ENCODE measurements at places on chromosomes 6 and 20.

GRCh38 chr6:29516108-29516507 lies 28.4 kb upstream of the MAS1L start:
- no peak for DNase-seq

GRCh38 chr20:11017446-11017845 lies 343.6 kb upstream of the JAG1 start:
- no peak for DNase-seq

- DNase-seq = no peak
These were observed 6.0 kb downstream of the LHFPL5 start for GRCh38 chr6:35810971-35811698.

DNA sequence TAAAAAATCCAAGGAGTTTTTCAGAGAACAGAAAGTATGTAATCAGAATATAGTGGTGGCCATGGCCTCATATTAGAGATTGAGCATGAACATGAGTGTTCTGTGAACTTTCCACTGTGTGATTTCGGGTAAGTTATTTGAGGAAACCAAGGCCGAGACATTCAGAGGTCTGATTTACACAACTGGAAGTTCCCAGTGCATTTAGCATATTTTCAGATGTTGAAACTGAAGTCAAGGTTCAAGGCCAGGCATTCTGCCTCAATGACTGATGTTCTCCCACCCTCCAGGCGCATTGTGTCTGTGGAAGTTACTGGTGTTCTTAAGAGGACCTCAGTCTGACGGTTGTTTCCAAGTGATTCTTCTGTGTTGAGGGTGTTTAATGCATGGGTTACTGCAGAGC lies 26.2 kb downstream of the RNF144B start:
- no peak for DNase-seq

DNA sequence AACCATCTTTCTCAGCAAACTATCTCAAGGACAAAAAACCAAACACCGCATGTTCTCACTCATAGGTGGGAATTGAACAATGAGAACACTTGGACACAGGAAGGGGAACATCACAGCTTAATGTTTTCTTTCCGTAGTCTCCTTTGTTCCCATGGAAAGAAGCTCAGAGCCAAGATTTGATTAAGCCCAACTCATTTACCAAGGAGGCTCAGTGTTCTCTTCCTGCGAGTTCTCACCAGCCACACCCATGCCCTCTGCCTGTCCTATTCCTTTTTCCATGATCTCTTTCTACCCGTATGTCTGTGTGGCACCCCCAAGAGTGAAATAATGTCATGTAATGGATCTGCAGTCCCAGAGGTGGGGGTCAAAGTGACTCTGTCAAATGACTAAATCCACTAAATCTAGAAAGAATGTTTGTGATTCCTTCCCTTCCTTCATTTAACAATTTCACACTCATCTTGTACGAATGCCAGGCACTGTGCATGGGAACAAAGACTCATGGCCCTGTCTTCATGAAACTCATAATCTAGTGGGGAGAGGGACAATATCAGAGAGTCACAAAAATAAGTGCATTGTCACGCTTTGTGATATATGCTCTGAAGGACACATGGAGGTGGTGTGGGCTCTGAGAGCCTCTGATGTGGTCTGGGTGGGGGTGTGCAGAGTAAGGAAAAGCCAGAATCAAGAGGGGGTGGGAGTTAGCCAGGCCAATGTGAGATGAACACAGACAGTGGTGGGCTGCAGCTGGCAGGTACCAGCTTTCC lies 292.1 kb downstream of the CDC5L start:
- no peak for DNase-seq

DNA sequence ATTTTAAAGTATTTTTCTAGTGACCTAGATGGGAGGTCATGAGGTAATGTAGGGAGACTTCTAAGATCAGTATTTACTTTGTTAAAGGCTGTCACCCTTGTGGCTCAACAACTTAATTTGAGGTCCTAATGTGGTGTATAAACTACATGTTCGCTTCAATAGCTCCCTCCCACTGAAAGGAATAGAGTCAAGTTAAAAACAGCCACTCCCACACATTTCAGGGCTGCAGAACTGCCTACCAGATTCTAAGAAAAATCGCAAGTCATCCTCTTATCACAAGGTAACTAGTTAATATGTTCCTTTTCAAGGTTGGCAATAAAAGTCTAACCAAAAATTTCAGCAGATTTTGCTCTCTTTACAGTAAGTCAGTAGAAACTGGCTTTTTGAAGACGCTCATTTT lies 15.1 kb downstream of the GSTA1 start:
- no peak for DNase-seq

DNA sequence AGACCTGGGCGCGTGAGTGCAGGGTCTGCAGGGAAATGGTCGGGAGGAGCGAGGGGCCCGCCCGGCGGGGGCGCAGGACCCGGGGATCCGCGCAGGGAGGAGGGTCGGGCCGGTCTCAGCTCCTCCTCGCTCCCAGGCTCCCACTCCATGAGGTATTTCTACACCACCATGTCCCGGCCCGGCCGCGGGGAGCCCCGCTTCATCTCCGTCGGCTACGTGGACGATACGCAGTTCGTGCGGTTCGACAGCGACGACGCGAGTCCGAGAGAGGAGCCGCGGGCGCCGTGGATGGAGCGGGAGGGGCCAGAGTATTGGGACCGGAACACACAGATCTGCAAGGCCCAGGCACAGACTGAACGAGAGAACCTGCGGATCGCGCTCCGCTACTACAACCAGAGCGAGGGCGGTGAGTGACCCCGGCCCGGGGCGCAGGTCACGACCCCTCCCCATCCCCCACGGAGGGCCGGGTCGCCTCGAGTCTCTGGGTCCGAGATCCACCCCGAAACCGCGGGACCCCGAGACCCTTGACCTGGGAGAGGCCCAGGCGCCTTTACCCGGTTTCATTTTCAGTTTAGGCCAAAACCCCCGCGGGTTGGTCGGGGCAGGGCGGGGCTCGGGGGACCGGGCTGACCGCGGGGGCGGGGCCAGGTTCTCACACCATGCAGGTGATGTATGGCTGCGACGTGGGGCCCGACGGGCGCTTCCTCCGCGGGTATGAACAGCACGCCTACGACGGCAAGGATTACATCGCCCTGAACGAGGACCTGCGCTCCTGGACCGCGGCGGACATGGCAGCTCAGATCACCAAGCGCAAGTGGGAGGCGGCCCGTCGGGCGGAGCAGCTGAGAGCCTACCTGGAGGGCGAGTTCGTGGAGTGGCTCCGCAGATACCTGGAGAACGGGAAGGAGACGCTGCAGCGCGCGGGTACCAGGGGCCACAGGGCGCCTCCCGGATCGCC lies 54.2 kb upstream of the HLA-A start:
- peak; percentile 75 for DNase-seq

DNA sequence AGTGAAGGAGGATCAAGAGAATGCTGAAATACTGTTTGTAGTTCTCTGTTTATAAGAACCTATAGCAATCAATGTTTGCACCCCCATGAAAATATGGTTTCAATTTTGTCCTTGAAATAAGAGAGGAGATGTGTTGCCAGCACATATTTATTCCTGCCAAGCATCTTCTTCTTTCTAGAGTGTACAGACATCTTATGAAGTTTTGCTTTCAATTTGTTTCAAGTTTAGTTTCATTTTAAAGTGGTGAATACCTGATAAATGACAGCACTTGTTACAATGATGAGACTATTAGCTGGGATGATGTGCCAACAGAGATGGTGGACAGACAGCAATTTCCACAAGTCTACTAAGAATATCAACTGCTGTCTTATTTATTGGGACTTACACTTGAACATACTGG lies 39.2 kb upstream of the CENPW start:
- DNase-seq = no peak

DNA sequence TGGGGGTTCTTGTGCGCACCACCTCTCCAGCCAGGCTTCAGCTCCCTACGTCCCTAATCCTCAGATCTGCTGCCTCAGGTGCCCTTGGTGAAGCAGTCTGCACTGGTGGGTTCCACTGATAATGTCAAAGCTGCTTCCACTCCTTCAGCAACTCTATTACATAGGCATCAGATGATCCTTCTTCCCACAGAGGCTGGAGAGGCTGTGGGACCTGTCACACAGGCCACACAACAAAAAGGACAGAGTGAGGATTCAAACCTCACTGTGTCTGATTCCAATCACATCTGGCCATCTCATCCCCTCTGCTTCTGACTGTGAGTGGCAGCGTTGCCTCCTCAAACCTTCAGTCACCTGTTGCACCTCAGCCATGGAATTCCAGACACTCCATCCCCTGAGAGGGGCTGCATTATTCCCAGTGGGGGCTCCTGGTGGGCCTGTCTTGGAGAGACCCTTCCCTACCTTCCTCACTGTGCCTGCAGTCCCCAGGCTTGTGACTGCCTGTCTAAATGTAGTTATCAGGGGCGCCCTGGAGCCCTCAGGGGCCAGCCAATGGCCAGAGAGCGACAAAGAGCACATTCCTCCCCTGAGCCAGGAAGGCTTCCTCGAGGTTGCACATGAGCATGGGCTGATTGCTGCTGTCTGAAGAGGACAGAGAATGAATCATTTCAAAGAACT lies 211.4 kb upstream of the ECI2 start:
- no peak for DNase-seq

GRCh38 chr20:17666481-17666880 lies 15.6 kb downstream of the RRBP1 start:
- no peak for DNase-seq

- no peak for DNase-seq
These were observed 7.9 kb upstream of the CDSN start for GRCh38 chr6:31128093-31128676.

- no peak for DNase-seq
These were observed 59.2 kb downstream of the ZDHHC14 start for GRCh38 chr6:157440171-157440570.

DNA sequence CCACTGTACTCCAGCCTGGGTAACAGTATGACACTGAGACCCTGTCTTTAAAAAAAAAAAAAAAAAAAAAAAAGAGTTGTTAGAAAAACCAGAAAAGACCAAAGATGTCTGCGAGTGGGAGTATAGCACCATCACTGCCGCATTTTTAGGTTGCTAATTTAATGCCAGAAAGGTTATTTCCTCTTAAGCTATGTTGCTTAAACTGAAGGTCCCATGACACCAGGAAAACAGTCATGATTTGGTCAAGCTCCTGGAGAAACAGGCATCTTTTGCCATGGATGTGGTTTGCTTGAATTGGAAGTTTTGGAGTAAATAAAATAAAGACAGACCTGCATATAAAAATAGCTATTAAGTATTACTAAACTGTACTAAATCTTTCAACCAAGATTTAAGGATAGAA lies 68.3 kb upstream of the TNFRSF21 start:
- no peak for DNase-seq

DNA sequence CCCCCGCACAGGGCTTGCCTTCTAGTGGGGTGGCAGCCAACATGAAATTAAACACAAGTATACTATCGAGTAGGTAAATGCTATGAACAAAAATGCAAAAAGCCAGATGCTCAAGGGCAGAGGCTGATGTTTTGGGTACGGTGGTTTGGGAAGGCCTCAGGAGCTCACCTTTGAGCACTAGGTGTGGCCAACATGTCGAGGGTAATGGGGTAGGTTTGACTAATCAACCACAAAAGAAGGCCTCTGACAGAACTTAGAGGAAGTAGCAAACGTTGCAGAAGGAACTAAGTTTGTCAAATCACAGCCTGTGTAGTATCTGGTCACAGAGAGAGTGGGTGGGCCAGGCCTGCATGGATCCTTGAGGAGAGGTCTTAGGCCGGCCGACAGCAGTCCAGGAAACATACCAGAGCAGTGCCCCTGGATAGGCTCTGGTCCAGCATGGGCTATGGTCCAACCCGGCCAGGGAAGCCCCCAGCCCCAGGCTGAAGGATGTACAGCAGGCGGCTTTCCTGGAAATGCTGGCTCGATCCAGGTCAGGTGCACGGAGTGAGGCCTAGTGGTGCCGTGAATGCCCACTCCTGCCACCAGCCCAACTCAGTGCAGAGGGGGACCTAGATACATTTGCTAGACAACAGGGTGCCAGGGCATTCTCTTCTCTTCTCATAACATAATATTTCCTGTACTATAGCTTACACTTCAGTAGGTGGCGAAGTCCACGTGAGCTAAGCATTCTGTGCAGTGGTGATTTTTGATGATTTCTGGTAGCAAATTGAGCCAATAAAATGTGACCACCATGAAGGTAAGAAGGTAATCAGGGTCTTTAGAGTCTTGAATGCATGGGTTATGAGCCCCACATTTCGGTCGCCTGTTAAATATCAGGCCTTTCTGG lies 56.3 kb upstream of the CD93 start:
- DNase-seq = peak; percentile 54

- DNase-seq = no peak
These were observed 2.6 kb upstream of the LIN28B start for GRCh38 chr6:104954190-104954797.

GRCh38 chr6:85368631-85369030 lies 81.3 kb upstream of the NT5E start:
- no peak for DNase-seq

DNA sequence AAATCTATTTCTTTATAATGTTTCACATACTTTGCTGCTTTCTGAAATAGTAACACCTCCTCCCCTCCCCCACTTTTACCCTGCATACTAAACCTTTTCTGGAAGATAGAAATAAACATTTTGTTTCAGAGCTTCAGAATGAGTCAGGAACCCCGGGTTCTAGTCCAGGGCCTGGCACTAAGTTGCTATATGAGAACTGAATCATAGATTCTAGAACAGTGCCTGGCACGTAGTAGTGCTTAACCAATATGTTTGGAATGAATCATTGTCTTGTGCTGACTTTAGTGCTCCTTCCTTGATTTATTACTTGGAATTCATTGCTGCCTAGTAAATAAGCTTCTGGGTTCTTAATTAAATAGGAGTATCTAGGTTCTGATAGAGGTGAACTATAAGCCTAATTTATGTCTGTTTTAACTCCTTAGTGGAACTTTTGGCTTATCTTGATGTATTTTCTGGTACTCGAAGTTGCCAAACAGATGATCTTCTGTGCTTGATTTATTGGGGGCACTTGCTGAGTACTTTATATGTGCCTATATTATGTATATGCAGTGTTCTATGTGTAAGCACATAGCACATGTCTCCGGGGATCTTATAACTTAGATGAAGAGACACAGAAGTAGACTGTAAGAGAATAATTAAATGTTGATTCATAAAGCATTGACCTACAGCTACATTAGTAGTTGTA lies 18.6 kb downstream of the TAB2 start:
- no peak for DNase-seq

DNA sequence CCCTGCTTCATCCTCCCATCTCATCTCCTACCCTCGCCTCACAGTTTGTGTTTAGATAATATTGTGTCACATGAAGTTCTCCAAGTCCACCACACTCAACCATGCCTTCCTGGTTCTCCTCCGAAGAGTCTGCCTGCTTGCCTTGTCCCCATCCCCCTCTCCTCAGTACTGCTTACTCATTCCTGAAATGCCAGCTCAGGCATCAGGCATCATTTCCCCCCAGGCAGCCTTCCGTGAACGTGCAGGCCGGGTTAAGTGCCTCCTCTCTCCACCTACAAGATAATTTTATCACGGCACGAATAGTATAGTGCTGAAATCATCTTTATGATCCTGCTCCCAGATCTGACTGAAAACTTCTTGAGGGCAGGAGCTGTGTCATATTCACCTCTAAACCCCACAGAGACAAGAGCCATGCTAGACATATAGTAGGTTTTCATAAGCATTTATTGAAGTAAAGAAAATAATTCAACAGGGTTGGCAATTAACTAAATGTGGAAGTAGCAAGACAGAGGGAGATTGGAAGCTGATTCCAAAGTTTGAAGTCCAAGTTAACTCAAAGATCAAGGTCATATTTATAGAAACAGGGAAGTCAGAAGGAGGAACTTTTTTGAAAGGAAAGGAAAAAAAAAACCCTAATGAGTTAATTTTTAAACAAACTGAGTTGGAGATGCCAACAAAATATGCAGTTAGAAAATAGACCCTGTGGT lies 48.7 kb upstream of the BMP2 start:
- peak; percentile 82 for DNase-seq

Measured in RWPE2 (cell line).